ENCODE measurements at places on chromosomes 1 and 21.

DNA sequence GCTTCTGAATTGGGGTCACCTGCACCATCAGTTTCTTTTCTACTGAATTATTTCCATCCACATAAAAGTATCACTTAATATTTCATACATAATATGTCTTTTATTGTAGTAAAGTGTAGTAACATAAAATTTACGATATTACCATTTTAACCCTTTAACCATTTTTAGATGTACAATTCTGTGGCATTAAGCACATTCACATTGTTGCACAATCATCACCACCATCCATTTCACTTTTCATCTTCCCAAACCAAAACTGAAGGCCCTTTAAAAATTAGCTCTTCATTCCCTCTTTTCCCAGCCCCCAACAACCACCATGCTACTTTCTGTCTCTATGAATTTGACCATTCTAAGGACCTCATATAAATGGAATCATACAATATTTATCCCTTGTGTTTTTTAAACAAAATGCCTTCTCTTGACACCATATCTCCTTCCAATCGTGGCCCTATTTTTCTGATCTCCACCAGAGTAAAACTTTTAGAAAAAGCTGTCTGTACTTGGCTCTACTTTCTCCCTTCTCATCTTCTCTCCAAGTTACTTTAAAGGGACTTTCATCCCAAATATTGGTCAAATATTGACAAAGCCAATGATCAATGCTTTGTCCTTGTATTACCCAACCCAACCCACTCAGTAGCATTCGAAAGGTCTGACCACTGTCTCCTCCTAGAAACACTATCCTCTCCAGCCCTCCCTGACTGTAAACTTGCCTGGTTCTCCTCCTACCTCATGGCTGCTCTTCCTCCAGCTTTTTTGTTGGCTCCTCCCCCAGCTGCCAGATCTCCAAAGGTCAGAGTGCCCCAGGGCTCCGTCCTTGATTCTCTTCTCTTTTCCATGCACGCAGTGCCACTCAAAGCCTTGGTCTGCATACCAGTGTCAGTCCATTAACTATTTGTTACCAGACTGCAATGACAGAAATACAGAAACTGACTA lies 44.7 kb downstream of the SLC30A10 start:
- no peak for DNase-seq

GRCh38 chr1:14602136-14602535 lies 3.7 kb downstream of the KAZN start:
- DNase-seq, result peak; percentile 32

DNA sequence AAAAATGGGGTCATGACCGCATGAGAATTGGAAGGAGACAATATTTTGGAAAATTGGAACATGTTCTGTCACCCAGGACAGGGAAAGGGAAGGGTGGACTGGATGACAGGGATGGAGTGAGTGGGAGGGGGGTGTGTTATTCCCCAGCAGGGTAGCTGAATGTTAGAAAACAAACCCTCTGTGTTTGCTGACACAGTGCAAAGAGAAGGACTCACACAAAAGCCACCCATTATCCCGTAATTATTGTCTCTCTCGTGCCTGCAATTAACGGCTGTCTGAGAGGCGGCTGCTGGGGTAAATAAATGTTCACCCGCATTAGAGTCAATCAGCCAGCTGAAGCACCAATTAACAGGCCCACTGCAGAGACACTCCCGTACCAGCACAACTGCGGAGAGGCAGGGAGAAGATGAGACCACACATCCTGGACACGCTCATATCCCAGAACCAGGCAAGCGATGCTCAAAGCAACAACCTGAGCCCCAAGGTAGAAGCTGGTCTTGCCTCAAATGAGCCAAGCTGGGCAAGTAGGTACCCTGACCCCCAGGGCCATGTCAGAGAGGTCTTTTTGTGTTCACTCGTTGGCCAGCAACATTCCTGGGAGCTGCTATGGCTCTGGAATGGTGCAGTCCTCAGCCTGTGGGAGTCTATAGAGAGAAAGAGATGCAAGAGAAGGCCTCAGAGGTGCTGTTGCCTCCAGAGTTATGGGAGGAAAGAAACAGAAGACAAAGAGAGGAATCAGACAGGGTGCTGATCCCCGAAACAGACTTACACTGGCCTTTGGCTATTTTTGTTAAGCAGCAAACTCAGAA lies 19.4 kb downstream of the PLEKHA6 start:
- DNase-seq, result no peak

DNA sequence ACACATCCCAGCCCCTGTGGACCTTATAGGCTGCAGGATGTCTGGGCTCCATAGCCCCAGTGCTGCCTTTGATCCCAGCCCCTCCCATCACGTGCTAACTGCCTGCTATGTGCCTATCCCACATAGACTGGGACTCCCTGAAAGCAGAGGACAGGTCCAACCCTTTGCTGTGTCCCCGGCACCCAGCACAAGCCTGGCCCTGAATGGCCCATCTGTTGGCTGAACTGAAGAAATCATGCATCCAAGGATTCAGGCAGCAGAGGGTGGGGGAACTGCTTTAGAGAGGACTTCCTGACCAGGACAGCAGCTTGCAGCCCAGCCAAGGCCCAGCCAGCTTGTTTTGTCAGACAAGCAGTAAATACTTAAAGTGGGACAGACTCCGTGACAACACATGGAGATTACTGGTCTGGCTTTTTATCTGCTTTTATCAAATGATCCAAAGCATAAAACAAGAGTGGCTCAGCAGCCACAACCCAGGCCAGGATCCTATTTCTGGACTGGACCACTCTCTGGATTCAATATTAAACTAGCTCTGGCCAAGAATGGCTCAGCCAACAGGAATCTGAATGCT lies 69.3 kb downstream of the GLIS1 start:
- DNase-seq, result no peak

DNA sequence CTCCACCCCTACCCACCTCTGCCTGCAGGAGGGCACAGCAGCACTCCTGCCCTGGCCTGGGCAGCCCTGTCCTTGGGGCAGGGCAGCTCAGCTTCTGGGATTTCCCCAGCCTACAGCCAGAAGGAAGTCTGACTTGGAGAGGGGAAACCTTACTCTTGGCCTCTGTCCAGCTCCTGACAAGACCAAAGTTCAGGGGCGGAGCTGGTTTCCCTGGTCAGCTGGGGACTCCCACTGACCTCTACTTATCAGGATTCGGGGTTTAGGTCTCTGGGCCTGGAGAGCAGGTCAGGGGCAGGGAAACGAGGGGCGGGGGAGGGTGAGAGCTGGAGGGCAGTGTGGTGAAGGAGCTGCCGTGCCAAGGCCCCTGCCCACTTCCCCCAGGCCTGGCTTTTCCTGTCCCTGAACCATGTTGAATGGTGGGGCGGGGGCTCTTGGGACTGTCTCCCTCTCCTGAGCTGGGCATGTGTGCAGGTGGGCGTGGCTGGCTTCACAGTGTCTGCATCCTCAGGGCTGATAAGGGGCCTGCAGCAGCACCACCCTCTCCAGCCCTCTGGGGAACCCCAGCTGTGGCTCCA lies 16.8 kb upstream of the ETV3 start:
- peak; percentile 24 for DNase-seq

DNA sequence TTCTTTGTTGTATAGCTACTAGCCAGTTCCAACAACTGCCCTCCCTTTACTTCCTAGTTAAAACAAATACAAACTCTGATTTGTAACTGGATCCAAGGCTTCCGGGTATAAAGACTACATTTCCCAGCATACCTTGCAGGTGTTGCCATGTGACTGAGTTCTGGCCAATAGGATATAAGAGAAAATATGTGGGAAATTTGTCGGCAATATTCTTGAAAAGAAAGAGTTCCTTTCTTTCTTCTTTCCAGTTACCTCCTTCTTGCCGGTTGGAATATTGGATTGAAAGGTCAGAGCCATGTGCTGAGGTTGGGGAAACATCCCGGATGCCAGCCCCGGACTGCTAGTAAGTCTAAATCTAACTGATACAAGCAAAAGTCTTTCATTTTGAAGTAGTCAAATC lies 23.0 kb upstream of the ZBTB40 start:
- DNase-seq, result peak; percentile 28

DNA sequence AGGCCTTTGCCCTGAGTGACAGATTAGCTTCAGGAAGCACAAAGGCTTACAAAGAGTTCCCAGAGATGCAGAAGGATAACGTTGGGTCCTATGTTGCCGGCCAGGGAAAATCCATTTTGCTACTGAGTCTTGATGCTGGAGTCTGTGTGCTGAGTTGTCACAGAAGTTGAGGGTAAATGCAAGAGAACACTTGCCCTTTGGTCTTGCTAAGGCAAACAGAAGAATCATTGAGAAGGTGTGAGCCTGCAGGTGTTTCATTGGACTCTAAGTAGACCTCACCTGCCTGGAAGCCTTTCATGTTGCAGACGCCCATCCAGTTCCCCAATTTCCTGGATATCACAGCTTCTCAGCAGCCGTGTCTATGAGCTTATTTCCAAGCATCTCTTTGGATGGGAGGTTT lies 105.2 kb downstream of the PCP4 start:
- no peak for DNase-seq

DNA sequence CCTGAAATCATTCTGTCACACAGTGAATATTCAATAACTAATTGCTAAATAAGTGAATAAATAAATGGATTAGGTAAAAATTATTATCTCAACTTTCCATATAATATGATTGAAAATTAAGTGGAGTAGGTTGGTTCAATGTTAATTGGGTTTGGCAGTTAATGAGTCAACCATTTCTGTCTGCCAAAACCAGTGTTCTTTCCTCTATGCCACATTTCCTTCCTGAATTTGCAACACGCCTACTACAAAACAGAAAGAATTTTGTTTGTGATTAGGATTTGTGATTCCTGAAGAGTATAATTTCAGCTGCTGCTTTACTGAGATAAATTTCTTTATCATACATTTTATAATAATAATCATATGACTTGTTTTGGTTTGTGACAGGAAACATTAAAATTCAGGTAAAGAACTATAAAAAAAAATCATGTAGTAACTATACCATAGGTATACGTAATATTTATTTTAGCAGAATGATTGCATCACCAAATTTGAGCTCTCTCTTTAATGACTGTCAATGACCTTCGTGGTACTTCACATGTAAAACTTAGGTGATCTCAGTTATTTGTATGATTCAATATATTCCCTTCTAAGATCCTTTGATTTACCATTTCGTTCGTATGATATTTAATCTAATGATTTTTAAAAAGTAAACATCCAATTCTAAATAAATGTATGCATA lies 241.3 kb downstream of the KCNT2 start:
- DNase-seq, result no peak

- no peak for DNase-seq
Measured at GRCh38 chr1:116577759-116578314, 7.0 kb upstream of the CD58 start.

DNA sequence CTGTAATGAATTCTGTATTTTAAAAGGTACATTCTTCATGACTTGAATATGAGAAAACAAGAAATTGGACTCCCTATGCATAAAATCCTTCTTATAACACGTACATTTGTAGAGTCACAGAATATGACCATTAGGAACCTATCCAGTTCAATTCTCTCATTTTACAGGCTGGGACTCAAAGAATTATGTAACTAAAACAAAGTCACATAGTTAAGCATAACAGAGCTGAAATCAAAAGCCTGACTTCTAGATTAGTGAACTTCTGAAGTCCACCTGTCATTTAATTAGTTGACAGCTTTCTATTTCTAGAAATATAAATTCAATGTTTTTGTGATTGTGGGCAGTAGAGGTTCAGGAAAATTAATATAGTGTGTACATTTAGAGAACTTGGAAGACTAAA lies 20.3 kb upstream of the TTLL7 start:
- no peak for DNase-seq

DNA sequence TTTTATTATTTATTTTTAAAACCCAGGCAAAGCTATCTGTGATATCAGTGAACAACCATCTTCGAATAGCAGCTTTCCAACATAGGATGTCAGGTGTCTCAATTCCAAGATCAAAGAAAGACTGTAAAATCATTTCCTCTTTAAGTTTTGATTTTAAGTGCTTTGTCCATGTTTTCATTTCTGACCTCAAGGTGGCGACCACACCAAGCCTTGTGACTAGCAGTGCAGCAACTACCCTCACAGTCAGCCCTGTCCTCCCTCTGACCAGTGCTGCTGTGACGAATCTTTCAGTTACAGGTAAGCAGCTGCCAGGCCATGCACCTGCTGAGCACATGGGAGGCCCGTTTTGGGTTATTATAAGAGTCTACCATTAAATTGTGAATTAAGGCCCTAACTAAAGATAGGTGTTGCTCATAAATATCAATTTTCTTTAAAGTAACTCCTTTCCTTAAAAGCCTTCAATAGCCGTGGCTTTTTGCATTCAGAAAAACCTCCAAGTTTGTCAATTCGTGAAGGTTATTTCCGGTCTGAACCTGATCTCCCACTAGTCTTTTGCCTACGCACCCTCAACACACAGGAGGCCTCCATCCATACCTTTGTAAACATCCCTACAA lies 117.0 kb downstream of the CD247 start:
- DNase-seq, result peak; percentile 43

DNA sequence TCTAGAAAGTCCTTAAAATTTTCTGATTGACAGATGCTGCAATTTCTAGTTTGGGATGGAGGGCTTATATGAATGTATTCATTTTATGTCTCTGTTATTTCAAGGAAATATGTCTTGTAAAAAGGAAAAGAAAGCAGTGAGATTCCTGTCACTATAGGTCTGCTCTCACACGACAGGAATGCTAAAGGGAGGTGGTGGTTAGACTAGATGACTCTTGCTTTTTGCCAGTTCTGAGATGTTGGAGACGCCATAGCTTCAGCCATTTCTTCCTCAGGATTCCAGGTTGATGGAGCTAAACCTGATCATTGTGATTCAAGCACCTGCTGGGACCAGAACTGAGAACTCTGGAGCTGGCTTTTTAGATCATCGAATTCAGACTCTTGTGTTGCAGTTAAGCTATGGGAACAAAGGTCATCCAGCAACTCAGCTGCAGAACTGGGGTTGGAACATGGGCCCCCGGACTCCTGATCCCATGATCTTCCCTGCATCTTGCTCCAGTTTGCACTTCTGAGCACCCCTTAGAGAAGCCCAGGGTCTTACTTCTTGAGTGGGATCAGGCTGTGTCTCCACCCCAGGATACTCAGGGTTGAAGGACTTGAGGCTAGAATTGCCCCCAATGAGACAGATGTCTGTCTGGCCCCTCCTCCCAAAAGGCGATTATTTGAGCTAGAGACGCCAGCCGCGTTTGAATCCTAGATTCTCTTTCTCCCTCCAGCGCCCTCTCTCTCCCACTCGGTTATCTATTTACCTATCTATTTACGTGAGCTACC lies 46.7 kb upstream of the FOXO6 start:
- no peak for DNase-seq

DNA sequence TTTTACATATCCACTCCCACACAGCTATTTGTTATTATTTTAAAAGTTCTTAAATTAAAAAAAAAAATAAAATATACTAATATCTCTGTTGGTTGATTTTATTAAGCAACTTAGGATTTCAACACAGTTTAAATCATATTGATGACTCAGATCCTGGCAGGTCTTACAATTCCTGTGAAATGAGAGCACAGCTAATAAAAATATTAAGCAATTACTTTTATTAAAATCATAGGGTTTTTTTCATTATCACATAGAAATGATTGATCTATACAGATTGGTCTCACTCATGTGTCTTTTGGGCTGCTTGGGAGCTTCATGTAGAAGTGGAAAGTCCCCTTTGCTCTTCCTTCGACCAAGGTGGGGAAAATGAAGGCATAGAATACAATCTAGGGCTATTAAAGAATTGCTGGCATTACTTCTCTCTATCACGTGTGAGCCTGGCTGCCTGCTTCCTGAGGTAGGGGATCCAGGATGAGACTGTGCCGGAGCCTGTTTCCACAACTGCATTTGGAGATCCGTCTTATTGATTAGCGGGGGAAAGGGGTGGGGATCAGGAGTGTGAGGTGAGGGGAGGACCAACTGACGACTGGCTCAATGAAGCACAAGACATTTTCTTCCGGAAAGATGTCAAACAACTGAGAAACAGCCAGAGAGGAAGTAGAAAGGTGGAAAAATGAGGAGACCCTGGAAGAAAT lies 858.0 kb downstream of the USP25 start:
- DNase-seq, result peak; percentile 47

All from fibroblast of the conjunctiva (primary cell).